ENCODE measurements at places on chromosomes 4 and X. TPM values are rescaled to one million over a fixed set of nuclear protein-coding genes. Genes with fewer than 3 reads are reported as not detected.

Gene IL21
- total RNA-seq: not detected

Gene TIGD4
- 0.30 TPM for total RNA-seq

Gene NAP1L3
- 19.3 TPM for total RNA-seq

Gene SMIM10
- 1.8 TPM for total RNA-seq

Gene FAT4
- total RNA-seq: 18.5 TPM

Gene GRIA3
- 25.1 TPM for total RNA-seq

Gene GYPA
- total RNA-seq: not detected

Gene PABPC1L2B
- not detected for total RNA-seq

Gene FAM149A
- total RNA-seq: 0.89 TPM

Gene PAGE1
- not detected for total RNA-seq

Gene COMMD8
- total RNA-seq: 26.1 TPM

Gene NLGN3
- total RNA-seq: 0.23 TPM

Gene SPOCK3
- 1.4 TPM for total RNA-seq

Gene ETDB
- not detected for total RNA-seq

Gene TMEM144
- 9.8 TPM for total RNA-seq

Gene ENOPH1
- 54.6 TPM for total RNA-seq

Gene CCKAR
- total RNA-seq: 0.30 TPM

Gene PPEF1
- total RNA-seq: not detected

Gene WNK3
- 2.4 TPM for total RNA-seq

Gene GPR82
- not detected for total RNA-seq

Gene PDLIM5
- 163 TPM for total RNA-seq

Gene MAGEA2
- not detected for total RNA-seq

Gene TBC1D8B
- 36.2 TPM for total RNA-seq

Gene KLKB1
- total RNA-seq: not detected

Gene GC
- not detected for total RNA-seq

Gene UGT2B17
- not detected for total RNA-seq

Gene VEGFC
- 31.5 TPM for total RNA-seq

Gene SASH3
- not detected for total RNA-seq

Gene C1QTNF7
- total RNA-seq: not detected

Gene SPANXA2
- total RNA-seq: not detected

Gene CENPE
- total RNA-seq: 2.1 TPM

Gene ATOH1
- not detected for total RNA-seq
